Stimulated activated CD8-positive, alpha-beta memory T cell treated with anti-CD3 and anti-CD28 coated beads, Interleukin-4, amount 100 ng/mL, for 1 hour (primary cell): ENCODE measurements at places on chromosomes 7 and 10.

- DNase-seq: no peak
Measured at GRCh38 chr10:110446954-110447608, 50.6 kb upstream of the DUSP5 start.

- no peak for DNase-seq
Measured at GRCh38 chr10:92957223-92958010, 103.2 kb upstream of the CYP26C1 start.

- no peak for DNase-seq
Measured at GRCh38 chr7:69837387-69838068, 239.3 kb downstream of the AUTS2 start.

DNA sequence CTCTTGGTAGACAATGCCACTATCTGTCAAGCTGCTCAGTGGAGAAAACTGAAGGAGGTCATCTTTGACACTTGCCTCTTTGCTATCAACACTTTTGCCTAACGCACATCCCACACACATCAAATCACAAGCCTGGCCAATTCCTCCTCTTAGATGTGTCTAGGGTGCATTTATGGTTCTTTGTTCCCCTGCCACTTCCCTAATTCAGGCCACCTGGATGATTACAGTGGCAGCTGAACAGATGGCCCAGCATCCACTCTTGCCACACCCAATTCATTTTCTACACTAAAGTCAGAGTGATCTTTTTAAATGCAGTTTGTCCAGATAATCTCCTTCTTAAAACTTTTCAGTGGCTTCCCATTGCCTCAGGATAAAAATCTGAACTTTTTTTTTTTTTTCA, 58.6 kb downstream of the LAMB4 start:
- DNase-seq: no peak

- no peak for DNase-seq
Measured at GRCh38 chr7:20385126-20385525, 54.4 kb downstream of the ITGB8 start.

GRCh38 chr7:49563693-49564378, 209.6 kb upstream of the VWC2 start:
- no peak for DNase-seq

DNA sequence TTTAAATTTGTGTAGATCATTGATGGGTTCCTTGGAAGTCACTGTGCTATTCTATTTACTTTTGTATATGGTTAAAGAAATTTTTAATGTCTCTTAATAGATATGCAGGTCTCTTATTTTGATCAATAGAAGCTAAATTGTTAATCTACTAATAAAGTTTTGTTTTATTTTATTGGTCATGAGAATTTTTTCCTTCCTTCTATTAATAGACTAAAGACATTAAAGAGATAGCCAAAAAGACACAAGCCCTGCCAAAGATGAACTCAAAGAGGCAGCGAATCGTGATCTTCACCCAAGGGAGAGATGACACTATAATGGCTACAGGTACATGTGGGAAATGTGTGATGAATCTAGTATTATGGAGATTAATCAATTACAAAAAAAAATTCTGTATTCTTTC, 226.2 kb upstream of the KAT6B start:
- DNase-seq: no peak

- DNase-seq: no peak
Measured at GRCh38 chr7:139180700-139181311, 50.2 kb upstream of the UBN2 start.

GRCh38 chr10:127919418-127920271, 12.7 kb downstream of the PTPRE start:
- DNase-seq: no peak

DNA sequence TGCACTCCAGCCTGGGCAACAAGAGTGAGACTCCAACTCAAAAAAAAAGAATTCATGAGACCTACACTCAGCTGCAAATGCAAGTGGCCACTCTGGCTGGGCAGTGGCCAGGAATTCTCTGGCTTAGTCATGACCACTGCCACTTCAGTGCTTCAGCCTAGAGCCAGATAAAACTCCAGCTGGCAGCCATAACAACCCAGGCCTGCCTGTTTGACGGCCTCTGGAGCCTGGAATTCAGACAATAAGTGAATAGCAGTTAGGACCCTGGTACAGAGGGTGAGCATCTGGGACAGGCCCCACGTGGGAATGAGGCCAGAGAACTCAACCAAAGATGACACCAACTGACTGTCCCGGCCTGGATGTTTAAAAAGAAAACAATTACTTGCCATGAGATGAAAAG, 18.9 kb downstream of the RCC1L start:
- no peak for DNase-seq

- DNase-seq: no peak
Measured at GRCh38 chr7:40175725-40176510, 41.1 kb downstream of the SUGCT start.

- DNase-seq: no peak
Measured at GRCh38 chr10:52540479-52540984, 226.5 kb downstream of the DKK1 start.

DNA sequence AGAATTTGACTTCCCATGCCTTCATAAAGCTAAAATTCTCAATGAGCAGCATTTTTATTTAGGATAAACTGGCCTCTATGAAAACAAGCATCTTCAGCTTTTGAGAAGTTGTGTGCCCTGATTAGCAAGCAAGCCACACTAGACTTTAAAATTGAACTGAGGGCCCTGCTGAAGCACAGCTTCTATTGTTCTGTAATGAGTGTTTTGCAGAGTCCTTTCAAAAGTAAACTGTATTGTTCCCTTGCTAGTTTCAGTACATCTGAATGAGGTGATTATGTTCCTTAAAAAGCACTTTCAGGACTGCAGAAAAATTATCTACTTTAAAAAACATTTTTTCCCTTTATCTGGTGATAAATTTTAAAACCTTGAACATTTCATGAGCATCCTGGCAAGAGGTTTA, 113.3 kb upstream of the PRPS1L1 start:
- no peak for DNase-seq

- DNase-seq: no peak
Measured at GRCh38 chr10:13719425-13719824, 132.7 kb downstream of the PRPF18 start.

DNA sequence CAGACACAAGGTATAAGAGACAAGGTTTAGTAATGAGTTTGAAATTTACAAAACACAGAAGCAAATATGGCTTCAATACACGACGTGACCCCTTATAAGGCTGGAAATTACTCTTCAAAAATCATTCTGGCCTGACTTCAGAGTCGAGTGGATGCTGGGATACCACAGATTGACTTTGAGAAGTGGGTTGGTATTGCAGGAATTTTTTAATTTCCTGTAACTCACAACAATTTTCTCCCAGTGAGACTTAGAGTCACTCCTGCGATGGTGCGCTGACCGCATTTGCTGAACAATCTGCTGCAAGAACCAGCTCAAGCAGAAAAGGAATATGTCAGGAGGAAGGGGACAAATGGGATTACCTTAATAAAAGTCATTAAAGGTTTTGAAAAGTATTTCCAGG, 132.1 kb downstream of the EMX2 start:
- no peak for DNase-seq
